ENCODE measurements at places on chromosomes 6 and 20.

DNA sequence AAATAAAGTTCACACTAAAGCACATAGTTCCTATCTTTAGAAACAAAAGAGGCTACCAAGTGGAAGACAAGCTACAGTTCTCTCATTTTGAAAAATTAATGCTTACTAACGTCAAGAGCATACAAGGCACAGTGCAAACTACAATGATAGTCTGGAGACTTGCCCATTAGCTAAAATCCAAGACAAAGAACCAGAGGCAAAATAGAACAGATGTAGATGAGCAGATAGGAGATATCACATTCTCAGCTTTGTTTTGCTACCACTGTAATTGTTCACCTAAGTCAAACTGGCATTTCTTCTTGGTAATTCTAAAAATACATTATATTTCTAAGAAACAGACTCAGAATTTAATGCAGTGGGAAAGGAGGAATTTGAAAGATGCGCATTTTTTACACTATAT, 5.2 kb downstream of the TMEM30A start:
- DNase-seq = no peak

DNA sequence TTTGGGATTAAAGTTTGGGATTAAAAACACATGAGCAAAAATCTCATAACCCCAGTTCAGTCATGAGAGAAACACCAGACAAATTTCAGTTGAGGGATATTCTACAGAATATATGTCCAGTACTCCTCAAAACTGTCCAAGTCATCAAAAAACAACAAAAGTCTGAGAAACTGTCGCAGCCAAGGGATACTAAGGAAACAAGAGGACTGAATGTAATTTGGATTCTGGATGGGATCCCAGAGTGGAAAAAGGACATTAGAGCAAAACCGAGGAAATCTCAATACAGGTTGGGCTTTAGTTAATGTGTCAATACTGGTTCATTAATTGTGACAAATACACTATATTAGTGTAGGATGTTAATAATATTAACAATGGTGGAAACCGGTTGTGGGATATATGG, 219.3 kb downstream of the BCKDHB start:
- DNase-seq = no peak

- peak; percentile 62 for DNase-seq
Observed at GRCh38 chr6:142542704-142543233, 241.0 kb downstream of the ADGRG6 start.

DNA sequence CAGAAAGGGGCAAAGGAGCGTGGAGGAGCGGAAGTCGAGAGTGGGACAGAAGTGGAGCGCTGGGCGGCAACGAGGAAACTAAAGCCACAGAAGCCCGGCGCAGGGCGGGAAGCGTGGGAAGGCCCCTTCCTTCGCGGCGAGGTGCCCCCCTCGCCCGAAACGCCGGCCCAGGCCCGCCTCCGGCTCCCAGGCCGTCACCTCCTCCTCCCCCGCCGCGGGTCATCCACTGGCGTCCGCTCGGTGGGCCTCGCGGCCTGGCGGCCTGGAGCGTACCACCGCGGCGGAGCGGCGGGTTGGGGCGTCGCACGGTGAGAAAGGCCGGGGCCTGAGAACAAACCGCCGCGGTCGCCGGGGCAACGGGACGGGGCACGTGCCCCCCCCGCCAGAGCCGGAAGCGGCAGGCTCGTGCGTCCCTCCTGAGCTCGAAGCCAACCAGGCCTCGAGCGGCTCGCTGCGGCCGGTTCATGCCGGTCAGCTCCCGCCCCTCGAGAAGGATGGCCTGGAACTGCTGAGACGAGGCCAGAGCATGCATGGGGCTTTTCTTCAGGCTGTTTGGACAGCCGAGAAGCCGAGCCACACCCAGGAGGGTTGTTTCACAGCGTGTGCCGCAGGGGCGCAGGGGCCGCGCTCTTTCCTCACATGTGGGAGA, at the start of gene TCP11:
Gene TCP11, minus strand, starts transcription at position 333 of the 649 bp plus-strand sequence. CDS start 469 bp downstream, outside the sequence.
- DNase-seq = no peak

DNA sequence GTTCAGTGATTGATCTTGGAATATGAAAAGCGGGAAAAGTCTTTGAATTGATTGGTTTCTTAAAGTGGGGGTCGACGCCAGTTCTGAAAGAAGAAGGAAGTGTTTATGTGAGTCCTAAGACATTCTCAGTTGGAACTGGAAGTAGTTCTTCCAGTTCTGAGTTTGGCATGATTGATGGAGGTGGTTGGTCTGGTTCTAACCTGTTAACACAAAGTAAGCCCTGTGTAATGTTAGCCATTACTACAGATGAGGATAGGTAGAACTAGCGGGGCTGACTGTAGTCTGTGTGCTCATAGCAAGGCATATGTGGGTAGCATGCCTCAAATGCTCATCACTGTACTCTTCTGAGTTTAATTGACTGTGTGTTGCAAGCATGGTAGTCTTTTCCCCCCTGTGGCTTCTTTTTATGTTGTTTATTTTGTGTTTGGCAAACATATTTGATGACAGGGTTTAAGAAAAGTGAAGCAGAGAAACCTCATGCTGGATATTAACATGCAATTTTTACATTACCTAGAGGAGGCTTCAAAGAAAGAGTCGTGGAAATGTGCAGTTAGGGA, 24.9 kb downstream of the CITED2 start:
- no peak for DNase-seq

- no peak for DNase-seq
Observed at GRCh38 chr20:47355489-47356219, 845 bp downstream of the ZMYND8 start.

GRCh38 chr6:104795363-104795762, 64.4 kb downstream of the HACE1 start:
- no peak for DNase-seq

DNA sequence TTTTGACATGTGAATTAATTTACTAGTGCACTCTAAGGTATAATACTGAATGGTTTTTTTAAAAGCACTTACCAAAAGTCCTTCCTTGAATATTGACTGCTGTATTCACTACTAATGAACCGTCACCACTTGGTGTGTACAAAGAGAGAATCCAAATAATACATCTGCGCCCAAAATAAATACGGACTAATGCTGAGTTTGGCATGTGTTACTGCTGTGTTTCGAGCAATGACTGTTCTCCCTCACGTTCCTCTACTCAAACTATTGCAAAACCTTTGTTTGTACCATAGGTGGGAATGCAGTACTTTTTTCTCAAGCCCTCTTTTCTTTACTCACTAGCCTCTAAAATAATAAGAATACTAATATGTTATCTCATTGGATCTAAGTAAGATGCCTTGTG, 305.5 kb downstream of the QKI start:
- no peak for DNase-seq

DNA sequence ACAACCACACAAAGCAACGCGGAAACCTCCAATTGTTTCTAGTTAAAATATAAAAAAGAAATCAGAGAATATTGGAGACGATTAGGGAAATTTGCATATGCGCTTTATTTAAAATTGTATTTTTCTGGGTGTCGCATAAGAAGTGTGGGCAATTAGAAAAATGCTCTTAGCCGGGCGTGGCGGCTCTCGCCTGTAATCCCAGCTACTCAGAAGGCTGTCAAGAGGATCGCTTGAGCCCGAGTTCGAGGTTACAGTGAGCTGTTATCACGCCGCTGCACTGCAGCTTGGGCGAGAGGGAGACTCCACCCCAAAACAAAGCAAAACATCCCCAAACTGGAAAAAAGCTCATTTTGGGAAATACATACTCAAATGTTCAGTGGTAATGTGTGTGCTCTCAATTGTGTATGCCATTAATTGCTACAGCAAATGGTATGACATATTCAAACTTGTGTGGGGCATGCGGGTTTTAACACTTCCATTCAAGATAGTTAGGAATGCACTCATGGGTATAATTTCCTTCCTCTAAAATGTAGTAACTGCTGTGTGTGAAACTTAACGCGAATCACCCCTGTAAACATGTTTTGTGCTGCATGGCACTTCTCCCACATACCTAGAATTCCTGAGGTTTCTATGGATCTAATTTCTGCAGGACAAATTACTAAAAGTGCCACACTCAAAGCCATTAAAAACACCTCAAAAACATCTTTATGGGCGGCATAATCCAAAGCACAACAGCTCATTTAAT, 54.7 kb upstream of the HFE start:
- DNase-seq = no peak

DNA sequence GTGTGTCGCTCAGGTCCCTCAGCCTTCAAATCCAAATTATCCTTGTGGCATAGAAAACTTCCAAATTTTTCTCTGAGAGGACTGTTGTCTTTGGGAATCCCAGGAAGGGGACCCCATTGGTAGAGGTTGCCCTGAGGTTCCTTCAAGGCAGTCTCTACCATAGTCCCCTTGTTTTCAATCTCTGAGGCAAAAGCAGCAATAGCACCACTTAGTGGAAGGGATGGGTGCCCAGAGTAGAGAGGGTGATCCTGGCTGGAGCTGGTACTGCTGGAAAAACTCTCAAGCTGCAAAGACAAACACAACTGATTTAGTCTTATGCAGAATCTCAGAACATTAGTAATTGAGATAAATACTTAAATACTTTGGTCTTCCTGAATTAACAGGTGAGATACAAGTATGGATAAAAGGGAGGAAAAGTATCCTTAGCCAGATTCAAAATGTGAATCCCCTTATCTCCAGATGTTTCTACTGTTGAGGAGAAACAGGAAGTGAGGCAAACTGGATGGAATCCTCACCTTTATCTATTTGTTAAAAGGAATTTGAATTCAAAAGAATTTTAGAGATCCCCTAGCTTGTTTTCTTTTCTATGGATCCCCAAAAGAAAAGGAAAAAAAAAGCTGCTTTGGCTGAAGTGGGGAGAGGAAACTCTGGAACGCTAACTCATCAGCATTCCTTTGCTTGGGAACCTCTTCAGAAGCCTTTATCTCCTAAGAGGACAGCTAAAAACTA, 13.4 kb downstream of the ZNF318 start:
- DNase-seq = no peak

GRCh38 chr6:6659600-6660327, 71.2 kb downstream of the LY86 start:
- DNase-seq = no peak

GRCh38 chr6:121816361-121816760, 380.9 kb downstream of the GJA1 start:
- no peak for DNase-seq

GRCh38 chr20:51747182-51747911, 20.8 kb downstream of the ATP9A start:
- no peak for DNase-seq

- DNase-seq = no peak
Observed at GRCh38 chr6:160247457-160247883, 11.2 kb downstream of the SLC22A2 start.

- no peak for DNase-seq
Observed at GRCh38 chr20:11891077-11891775, 26.5 kb upstream of the BTBD3 start.

GRCh38 chr6:80480421-80481157, 374.1 kb downstream of the BCKDHB start:
- no peak for DNase-seq

GRCh38 chr6:143163621-143164020, 102.9 kb downstream of the AIG1 start:
- no peak for DNase-seq

- DNase-seq = no peak
Observed at GRCh38 chr6:143727035-143727434, 49.3 kb downstream of the PHACTR2 start.

DNA sequence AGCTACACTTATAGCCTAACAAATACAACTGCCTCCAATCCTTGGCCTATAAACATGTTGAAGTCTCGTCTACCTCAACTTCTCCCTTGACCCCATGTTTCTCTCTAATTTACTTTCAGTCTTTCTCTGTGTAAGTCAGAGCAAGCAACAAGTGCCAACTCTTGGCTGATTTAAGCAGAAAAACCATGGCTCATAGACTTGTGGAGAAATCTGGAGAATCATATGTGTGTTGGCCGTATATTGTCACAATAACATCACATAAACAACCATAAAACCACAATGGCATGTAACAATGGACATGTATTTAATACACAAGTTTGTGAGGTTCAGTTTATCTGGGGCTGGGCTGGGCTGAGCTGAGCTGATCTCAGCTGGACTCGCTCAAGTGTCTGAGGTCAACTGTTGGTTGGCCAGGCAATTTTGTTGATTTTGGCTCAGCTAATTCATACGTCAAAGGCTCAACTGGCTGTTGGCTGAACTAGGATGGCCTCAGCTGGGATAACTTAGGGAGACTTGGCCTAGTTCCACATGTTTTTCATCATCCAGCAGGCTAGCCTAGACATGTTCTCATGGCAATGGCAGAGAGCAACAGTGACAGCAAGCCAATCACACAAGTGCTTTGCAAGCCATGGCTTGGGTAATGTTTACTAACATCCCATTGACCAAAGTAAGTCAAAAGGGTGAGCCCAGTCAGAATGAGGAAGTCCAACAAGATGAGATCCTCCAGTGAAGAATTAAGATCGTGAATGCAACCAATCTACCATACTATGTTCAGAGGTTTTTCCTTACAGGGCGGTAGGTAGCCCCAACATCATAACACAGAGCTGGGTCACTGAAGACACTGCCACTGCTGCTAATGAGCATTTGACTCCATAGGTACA, 12.9 kb upstream of the TBC1D22B start:
- peak; percentile 100 for DNase-seq

GRCh38 chr6:4320860-4321259, 185.5 kb upstream of the ECI2 start:
- peak; percentile 82 for DNase-seq

- DNase-seq = no peak
Observed at GRCh38 chr20:36574366-36575135, 1.2 kb downstream of the TGIF2 start.

DNA sequence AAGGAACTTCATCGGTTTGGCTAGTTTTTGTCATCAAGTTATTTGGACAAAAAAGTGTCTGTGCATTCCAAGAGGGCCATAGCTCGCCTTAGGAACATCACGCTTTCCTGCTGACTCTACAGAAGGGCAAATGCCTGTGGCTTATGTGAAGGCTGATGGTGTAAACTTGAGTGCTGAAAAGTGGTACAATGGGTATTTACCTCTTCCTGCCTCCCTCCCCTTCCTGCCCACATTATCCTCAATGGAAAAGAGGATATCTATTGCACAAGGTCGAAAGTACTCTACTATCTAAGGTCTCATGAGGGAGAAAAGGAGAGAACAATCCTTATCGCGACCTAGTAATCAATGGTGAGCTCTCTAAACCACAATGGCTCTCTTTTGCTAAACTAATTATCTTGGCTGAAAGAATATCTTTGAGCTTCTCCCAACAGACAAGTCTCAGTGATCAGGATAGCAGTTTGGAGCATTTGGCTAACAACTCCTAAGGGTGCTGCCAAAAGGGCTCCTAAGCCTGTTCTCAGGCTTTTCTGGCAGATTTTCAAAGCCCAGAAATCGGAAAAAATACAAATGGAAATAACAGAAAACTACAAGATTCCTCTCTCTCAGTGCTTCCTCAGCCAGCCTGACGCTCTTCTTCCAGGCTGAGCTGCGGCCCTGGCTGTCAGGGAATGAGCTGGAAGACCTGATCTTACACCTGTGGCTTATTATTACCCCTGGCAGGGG, 42.6 kb upstream of the ENPP1 start:
- DNase-seq = no peak

GRCh38 chr6:22852101-22852500, 282.7 kb downstream of the HDGFL1 start:
- no peak for DNase-seq

DNA sequence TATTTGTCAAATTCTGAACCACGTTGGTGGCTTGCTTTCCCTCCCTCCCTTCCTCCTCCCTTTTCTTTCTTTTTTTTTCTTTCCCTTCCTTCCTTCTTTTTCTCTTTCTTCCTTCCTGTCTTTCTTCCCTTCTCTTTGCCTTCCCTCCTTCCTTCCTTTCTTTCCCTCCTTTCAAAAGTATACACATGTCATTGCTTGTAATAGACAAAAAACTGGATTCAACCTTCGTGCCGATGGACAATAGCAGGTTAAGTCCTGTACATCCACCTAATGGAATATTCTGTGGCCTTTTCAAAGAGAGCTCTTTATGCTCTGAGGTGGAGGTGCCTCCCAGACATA, 72.2 kb downstream of the BANF2 start:
- DNase-seq = no peak

All from AG09319 (cell line).